ENCODE measurements at places on chromosomes 2 and 18.
A peak's percentile ranks its signal among the peaks of the same experiment; 100 is the strongest.

GRCh38 chr2:239499726-239500573, 99.1 kb upstream of the HDAC4 start:
- no peak for DNase-seq

- no peak for DNase-seq
These were observed 5.7 kb downstream of the GPR35 start for GRCh38 chr2:240630771-240631547.

GRCh38 chr2:66700677-66701066, 265.7 kb downstream of the MEIS1 start:
- no peak for DNase-seq

DNA sequence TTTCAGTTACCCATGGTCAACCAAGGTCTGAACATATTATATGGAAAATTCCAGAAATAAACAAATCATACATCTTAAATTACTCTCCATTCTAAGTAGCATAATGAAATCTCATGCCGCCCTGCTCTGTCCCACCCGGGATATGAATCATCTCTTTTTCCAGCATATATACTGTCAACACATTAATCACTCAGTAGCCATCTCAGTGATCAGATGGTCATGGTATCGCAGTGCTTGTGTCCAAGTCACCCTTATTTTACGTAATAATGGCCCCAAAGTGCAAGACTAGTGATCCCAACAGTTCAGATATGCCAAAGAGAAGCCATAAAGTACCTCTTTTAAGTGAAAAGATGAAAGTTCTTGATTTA, 43.8 kb downstream of the OSBPL6 start:
- DNase-seq, result no peak

GRCh38 chr2:68319398-68320117, at the start of gene CNRIP1:
CNRIP1 (minus strand) TSS chr2:68319949; CDS start chr2:68319400, 549 bp downstream.
- no peak for DNase-seq

DNA sequence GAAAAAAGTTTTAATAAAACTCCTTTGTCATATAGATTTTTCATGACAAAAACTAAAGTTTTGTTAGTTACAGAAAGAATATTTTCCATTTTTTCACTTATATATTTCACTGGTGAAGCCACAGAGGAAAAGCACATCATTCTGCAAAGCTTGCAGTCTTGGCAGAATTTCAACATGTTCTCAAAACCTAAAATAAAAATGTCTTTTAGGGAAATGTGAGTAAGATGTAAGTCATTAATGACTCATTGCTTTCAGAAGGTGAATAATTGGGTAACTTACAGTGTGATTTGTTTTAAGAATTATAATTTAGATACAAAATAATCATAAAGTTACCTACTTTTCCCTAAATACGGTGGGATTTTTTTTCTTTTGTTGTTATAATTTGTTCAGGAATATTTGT, 43.4 kb upstream of the TNFRSF11A start:
- no peak for DNase-seq

DNA sequence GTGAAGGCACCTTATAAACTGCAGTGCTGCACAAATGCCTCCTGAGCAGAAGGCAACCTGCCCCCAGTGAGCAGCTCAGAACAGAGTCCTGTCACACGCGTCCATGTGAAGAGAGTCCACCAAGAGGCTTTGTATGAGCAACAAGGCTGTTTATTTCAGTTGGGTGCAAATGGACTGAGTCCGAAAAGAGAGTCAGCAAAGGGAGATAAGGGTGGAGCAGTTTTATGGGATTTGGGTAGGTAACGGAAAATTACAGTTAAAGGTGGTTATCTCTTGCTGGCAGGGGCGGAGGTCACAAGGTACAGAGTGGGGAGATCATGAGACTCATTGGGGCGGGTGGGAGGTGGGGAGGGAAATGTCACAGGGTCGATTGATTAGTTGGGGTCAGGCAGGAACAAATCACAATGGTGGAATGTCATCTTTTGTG, 53.4 kb upstream of the RALBP1 start:
- no peak for DNase-seq

DNA sequence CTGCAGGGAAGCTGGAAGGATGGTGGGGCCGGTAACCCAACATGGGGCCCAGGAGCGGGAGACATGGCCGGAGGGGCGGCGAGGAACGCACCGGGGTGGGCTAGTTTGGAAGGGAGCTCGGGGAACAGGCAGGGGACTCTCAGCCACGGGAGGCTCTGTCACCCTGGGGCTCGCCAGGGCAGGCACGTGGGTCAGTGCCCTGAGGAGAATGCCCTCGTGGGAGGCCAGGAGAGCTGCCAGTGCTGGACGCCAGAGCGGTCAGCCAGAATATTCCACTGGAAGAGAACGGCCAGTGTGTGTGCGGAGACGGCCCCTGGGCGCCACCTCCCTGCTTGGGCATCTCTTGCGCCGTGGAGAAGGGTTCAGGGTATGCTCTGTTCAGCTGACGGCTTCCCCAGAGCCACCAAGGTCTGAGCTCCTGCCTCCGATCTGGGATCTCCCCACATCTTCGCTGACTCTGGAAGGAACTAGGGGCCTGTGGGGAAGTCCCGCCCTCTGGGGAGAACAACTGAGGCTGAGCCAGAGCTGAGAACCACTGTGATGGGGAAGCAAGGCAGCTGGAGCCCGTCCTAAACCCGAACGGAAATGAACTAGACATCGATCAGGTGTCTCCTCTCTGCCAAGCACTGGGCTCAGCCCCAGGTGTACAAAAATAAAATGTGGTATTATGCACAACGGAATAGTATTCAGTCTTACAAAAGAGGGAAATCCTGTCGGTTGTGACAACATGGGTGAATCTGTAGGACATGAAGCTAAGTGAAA, 49.3 kb downstream of the TNP1 start:
- no peak for DNase-seq

- no peak for DNase-seq
These were observed 42.5 kb downstream of the SDC1 start for GRCh38 chr2:20182241-20182931.

DNA sequence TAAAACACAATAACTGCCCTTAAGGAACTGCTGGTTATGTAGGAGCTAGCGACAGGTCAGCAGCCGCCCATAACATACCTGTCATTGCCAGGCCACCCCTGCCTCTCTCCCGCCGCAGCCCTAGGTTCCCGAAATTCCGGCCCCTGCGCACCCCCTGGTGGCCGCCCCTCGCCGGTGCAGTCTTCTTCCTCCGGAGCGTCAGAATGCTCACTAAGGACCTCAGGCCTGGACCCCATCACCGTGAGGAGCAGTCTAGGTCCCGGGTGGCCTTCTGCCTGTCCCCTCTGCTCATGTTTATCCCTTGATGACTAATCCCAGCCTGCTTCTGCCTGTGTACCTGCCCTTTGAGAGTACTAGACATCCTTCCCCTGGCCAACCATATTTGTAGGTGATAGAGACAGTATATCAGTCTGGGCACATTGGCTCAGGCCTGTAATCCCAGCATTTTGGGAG, 115.7 kb upstream of the SLC1A4 start:
- DNase-seq, result peak; percentile 69

- no peak for DNase-seq
These were observed 290.3 kb downstream of the C1D start for GRCh38 chr2:67772216-67773170.

- DNase-seq, result no peak
These were observed 37.9 kb upstream of the TTR start for GRCh38 chr18:31553800-31554199.

- DNase-seq, result no peak
These were observed 550 bp downstream of the RAB1A start for GRCh38 chr2:65129286-65129825.

GRCh38 chr2:1590596-1591460, 153.5 kb downstream of the PXDN start:
- no peak for DNase-seq

DNA sequence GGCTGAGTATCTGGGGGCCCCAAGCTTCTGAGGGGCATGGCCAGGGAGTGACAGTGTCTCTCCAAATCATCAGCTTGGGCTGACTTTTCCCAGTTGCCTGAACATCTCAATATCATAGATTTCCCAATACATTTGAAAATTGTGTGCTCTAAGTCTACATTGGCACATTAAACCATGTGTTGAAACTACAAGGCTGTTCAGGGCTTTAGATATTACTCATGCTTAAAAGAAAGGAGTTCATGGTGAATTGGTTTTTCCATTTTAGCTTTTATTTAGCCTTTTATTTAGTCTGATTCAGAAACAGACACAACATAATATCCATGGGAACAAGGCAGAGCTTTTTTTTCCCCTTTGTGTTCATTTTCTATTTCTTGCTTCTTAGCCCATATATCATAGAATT, 49.9 kb upstream of the GALR1 start:
- no peak for DNase-seq

- DNase-seq, result no peak
These were observed 41.8 kb downstream of the TMEM163 start for GRCh38 chr2:134676960-134677359.

- no peak for DNase-seq
These were observed 39.8 kb downstream of the RBM45 start for GRCh38 chr2:178152033-178152432.

- DNase-seq, result no peak
These were observed 105.6 kb downstream of the VSNL1 start for GRCh38 chr2:17646081-17646554.

- no peak for DNase-seq
These were observed 188.2 kb downstream of the PRKCE start for GRCh38 chr2:45839508-45840251.

DNA sequence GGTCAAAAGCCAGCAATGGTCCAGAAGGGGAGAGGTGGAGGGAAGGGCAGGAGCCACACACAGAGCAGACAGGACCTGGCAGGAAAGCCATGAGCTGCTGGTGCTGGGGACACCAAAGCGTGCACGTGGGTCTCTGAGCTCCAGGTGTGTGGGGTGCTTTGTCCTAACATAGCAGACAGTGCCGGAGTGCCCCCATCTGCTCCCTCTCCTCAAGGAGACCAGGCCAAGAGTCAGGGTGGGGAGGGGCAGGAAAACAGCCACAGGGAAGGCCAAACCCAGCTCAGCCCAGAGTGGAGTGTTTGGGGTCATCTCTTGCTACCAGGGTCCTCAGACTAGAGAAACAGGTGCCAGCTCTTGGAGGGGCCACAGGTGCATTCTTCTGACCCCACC, 4.2 kb upstream of the GPC1 start:
- DNase-seq, result no peak

GRCh38 chr2:227079726-227080125, 84.3 kb downstream of the COL4A4 start:
- no peak for DNase-seq

- DNase-seq, result no peak
These were observed 8.3 kb downstream of the ZNF385B start for GRCh38 chr2:179853108-179853507.

DNA sequence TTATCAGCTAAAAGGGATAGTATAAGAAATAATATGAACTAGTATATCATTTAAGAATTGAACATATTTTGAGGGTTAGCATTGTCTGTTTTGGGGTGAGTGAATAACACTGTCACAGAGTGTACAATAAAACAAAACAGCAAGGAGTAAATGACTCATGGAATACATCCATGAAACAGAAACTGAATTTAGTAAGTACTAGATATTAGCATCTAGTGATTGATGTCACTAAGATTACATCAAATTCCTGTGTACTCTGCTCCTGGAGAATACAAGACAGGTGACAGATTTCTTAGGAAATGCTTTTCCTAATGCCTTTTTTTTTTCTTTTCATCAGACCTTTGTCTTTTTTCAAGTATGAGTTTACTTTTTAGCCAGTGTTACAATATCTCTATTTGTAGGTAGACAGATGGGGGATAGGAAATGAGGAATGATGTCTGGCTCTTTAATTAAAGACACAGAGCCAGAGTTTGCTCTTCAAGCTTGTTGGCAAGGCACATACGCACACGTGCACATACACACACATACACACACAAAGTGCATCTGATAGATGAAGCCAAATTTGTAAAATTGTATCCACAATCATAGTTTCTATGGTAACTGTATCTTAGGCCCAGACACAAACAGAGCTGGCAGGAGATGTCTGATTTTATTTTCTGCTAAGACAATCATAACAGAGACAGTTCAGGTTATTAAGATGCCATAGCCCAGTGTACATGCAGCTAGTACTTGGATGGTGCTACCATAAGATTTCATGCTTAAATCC, 138.2 kb upstream of the NRP2 start:
- no peak for DNase-seq

DNA sequence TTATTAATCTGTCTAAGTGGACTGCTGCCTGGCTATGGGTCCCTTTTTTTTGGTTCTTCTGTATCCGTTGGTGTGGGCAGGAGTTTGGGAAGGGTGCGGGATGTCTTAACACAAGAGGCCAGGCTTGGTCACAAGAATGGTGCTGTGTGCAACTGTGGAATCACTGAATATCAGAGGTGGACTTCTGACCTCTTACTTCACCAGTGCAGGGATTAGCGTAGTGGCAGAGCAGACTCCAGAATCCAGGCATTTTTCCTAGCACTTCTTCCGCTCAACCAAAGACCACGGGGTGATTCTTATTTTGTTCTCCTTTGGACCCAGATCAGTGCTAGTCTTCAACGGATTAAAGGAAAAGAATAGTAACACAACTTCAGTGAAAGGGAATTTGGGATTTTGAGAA, 254.3 kb upstream of the TNP1 start:
- DNase-seq, result no peak

DNA sequence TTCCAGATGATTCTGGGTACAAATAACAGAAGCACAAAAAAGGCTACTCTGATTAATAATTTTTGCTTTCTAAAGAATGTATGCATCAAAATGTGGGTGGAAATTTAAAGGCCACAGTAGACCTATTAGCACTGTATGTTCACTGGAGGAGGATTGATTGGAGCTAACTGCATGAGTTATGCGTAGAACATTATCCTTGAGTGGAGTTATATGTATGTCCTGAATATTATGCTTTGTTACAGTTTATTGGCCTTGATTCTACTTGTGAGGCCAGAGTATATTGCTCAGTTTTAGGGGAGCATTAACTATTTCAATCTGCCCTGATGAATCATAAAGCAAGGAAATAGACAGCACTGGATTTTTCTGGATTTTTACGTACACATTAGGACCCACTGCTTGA, 87.9 kb downstream of the CDCA7 start:
- no peak for DNase-seq

GRCh38 chr2:197890168-197890567, 85.8 kb downstream of the PLCL1 start:
- DNase-seq, result no peak

- DNase-seq, result no peak
These were observed 220.0 kb downstream of the CMPK2 start for GRCh38 chr2:6645672-6646071.

- no peak for DNase-seq
These were observed 136.6 kb downstream of the AGPS start for GRCh38 chr2:177529166-177529565.

GRCh38 chr18:38898167-38898566, 1332.6 kb upstream of the CELF4 start:
- DNase-seq, result no peak

- no peak for DNase-seq
These were observed 62.3 kb upstream of the MYO3B start for GRCh38 chr2:170115501-170116229.

GRCh38 chr18:61589724-61590065, 256.5 kb downstream of the CDH20 start:
- DNase-seq, result no peak

GRCh38 chr2:72214429-72215143, 66.9 kb upstream of the CYP26B1 start:
- no peak for DNase-seq

- no peak for DNase-seq
These were observed 1462.8 kb upstream of the LRRTM1 start for GRCh38 chr2:81767187-81767912.

All from stimulated activated CD8-positive, alpha-beta memory T cell treated with anti-CD3 and anti-CD28 coated beads, Interleukin-7, amount 100 ng/mL, for 24 hours (primary cell).